ENCODE measurements at places on chromosomes 1 and 21.

GRCh38 chr1:71390518-71390917 is 309.7 kb upstream of the ZRANB2 start:
- no peak for DNase-seq

DNA sequence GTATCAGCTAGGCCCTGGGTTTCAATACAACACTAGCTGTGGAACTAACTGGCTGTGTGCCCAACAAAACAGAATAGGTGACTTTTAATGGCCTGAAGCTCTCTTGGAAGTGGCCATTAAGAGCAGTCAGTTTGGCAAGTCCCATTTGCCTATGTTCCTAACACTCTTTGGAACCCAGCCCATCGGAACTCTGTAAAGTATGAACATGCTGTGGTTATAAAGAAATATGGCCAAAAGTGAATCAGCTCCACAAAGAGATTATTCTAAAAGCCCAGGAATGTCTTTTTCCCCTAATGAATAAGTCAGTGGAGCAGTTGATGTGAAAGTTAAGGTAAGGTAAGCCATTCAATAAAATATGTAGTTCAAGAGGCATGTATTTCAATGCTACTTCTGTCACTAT is 223.7 kb upstream of the ADAMTS5 start:
- DNase-seq: no peak

- no peak for DNase-seq
These were observed 51.8 kb upstream of the FAM89A start for GRCh38 chr1:231091831-231092301.

GRCh38 chr1:204574016-204574864 is 58.0 kb downstream of the MDM4 start:
- DNase-seq: no peak

GRCh38 chr1:119326251-119326650 is 42.3 kb upstream of the HAO2 start:
- no peak for DNase-seq

DNA sequence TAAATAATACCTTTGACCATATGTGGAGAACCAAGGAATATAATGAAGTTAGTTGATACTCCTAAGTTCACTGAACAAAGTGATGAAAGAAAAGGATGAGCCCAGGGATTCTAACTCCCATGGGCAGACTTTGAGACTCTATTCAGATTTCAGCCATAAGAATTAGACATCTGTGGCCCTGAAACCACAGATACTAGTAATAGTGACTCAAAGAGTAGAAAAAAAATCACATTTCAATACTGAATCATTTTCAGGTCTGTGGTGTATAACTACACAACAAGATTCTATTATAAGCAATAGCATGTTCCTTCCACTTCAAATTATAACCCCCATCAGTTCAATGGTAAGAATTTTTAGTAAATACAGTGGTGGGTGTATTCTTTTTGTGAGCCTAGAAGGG is 16.4 kb upstream of the F13B start:
- no peak for DNase-seq
